HTR-8/SVneo (cell line): ENCODE measurements at places on chromosomes 1 and 21.

- no peak for DNase-seq
These were observed 5.5 kb downstream of the TP53BP2 start for GRCh38 chr1:223840254-223840653.

DNA sequence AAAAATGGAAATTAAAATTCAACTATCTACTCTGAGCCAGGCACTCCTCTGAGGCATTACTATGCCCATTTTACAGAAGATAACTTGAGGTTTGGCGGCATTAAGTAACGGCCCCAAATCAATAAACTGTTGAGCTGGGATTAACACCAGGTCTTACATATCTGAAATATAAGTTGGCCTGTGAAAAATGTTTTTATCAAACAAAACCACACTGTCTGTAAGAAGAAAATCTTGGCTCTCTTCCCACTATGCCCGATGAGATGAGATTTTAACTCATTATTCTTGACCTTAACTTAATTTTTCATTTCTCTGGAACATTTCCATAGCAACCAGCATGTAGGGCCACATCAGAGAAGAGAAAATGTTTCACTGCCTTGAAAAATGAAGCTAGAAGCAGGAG is 21.8 kb downstream of the RC3H1 start:
- DNase-seq, result no peak

DNA sequence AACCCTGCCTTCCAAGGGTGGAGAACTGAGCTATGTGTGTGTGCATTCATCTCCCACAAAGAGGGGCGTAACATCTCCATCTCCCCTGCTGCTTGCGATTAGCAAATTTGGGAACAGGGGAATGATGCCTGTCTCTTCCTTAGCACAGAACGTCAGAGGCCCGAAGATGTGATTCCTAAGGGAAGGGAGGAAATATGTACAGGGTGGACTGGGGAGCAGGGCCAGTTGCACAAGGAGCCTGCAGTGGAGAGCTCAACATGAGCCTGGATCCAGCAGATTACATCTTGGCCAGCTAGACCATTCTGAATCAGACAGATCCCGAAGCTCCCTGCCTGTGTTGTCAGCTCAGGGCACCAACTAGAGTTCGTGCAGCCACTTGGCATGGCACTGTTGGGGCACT is 118.1 kb downstream of the NGF start:
- DNase-seq, result no peak

- no peak for DNase-seq
These were observed 371 bp downstream of the SZRD1 start for GRCh38 chr1:16367258-16367967.

DNA sequence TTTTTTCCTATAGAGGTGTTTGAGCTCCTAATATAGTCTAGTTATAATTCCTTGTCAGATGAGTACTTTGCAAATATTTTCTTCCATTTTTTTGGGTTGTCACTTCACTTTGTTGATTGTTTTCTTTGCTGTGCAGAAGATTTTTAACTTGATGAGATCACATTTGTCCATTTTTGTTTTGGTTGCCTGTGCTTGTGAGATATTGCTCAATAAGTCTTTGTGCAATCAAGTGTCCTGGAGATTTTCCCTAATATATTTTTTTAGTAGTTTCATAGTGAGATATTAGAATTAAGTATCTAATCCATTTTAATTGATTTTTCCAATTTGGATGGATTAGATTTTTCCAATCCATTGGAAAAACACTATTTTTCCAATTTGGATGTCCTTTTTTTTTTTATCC is 1395.5 kb downstream of the PLA2G4A start:
- no peak for DNase-seq

GRCh38 chr1:45216861-45217260 is 10.5 kb upstream of the ZSWIM5 start:
- DNase-seq, result no peak

- DNase-seq, result no peak
These were observed 57.3 kb downstream of the NFASC start for GRCh38 chr1:204927673-204928641.

DNA sequence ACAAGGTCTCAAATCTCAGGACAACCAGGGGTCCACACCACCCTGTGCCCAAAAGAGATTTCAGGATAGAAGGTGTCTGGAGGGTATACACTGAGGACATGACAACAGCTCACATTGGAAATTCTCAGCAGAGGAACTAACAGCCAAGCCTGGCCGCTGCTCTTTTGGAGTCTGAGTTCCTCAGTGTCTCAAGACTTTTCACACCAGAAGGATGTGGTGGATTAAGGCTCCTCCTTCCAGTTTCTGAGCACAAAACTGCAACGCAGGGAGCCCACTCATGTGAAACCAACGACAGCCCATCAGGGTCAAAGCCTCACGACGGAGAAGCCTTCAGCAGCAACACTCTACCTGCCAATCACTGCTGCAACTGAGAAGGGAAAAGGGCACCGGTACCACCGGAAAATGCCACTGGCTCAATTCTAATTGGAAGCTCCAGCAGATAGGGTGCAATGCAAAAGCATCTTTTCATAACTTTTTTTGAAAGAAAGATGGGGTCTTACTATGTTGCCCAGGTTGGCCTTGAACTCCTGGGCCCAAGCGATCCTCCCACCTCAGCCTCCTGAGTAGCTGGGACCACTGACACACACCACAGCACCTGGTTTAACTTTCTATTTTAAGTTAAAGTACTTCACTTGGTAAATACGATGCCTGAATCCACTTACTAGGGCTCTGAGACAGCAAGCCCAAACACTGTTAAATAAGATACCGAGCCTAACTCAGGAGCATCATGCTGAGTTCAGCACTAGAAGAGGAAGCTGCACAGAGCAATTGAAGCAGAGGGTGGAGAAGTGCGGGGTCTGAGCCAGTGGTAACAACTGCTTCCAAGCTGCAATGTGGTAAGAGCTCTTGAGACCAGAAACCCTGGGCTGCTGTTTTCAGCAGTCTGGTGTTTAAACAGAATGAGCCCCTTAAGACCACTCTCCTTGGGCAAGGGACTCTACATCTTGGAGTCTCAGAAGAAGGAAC is 7.8 kb downstream of the CAPZB start:
- no peak for DNase-seq

- DNase-seq, result no peak
These were observed 11.8 kb upstream of the MARK1 start for GRCh38 chr1:220516014-220516721.

GRCh38 chr1:78688697-78689096 is 39.1 kb downstream of the IFI44 start:
- DNase-seq, result peak; percentile 39

DNA sequence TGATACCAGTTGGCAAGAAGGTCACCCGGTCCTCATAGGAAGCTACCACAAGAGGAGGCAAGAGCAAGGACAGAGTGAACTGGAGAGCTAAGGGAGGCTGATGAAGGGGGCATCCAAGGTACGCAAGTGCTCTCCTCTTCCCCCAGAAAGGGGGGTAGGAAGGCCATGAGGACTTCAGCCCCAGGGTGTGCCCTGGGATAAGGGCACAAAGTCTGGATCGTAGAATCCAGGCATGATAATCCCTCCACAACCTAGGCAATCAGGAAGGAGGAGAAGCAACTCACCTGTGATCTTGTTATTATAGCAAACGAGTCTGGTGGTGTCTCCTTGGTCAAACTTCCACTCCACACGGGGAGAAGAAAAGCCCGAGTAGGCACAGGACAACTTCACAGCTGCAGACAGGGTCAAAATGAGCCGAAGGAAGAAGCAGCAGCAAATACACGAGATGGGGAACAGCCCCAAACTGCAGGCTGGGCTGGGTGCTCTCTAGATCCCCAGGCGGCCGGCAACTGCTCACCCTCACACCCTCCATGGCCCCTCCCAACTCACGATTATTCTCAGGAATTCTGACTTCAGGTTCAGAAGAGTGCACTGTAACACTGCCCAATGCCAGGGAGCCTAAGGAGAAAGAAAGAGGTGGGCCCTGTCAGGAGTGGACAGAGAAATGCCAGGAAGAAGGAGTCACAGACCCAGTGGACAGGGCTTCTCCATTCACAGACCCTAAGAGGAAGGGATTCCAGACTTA is 20.0 kb downstream of the F11R start:
- DNase-seq, result no peak

DNA sequence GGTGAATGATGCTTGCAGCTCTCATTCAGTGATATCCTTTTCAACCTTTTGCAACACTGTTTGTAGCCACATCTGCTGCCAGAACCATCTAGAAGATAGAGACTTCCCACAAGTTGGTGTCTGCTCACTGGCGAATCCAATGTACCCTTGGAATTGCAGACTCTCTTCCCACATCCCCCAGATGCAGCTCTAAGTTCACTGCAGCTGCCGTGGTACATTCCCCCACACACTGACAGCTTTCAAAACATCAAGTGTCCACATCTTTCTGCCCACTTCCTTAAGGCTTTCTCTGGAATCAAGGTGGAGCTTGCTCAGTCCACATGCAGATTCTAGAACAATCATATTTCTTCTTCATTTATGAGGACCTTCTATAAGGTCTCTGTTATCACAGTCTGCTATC is 99.2 kb downstream of the PLPPR4 start:
- no peak for DNase-seq

DNA sequence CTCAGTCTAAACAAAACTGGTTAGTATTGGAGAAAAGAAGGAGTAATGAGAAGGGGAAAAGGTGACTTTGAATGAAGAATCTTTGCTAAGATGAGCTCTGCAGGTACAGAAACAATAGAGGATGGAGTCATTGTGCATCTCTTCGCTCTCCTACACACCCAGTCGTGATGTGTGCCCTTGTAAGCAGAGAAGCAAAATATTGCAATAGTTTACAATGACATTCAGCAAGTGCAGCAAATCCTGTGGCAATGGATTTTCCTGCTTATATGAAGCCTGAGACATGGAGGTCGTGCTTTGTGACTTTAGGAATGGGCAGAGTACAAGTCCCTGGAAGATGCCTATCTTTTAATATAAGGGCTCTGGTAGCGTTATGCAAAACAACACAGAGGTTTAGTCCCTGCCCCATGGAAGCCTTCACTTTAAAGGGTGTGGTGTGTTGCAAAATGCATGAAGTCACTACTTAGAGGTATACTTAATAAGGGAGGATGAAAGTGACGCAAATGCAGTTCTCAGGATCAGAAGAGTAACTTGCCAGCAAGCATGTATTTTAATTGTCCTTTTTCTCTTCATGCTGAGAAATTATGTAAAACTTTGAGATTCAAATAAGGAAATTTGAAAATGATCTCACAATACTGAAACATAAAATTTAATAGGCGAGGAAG is 88.0 kb upstream of the IVNS1ABP start:
- DNase-seq, result no peak

- DNase-seq, result no peak
These were observed at the start of gene GRIK1 for GRCh38 chr21:29939924-29940275. TSS of gene GRIK1 (minus strand) at chr21:29939996.

- DNase-seq, result no peak
These were observed 1.8 kb downstream of the PTTG1IP start for GRCh38 chr21:44871576-44872269.

- no peak for DNase-seq
These were observed 202.4 kb downstream of the SMYD3 start for GRCh38 chr1:246304484-246305259.

GRCh38 chr21:27202301-27202700 is 235.4 kb upstream of the ADAMTS5 start:
- no peak for DNase-seq

GRCh38 chr1:29800120-29800519 is 563.8 kb downstream of the PTPRU start:
- DNase-seq, result no peak

DNA sequence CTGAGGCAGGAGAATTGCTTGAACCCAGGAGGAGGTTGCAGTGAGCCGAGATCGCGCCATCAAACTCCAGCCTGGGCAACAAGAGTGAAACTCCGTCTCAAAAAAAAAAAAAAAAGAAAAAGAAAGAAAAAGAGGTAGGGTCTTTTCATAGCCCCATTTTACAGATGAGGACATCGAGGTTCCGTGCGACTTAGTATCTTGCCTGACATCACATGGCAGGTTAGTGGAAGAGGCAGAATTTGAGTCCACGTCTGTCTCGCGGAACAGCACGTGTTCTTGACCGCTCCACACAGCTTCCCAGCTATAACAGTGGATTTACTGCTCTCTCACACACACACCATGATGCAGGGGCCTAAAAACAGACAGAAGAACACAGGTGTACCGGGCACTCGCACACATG is 1.1 kb downstream of the CTRC start:
- no peak for DNase-seq

DNA sequence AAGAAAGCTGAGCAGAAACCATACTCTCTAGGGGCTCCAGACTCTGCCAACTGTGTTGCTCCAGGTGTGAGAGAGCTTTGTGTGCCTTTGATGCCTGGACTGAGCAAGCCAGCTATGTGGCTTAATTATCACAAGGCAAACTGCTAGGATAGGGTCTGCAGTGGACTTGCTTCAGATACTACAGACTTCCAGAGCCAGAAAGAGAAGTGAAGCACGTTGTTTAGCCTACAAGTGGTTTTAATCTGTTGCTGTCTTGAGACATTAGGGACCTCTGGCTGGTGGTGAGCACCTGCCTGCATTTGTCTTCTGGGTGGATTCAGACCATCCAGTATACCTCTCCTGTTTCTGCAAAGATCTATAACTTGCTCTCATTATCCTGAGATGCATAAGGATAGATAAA is 353.4 kb upstream of the PLXNA2 start:
- no peak for DNase-seq

DNA sequence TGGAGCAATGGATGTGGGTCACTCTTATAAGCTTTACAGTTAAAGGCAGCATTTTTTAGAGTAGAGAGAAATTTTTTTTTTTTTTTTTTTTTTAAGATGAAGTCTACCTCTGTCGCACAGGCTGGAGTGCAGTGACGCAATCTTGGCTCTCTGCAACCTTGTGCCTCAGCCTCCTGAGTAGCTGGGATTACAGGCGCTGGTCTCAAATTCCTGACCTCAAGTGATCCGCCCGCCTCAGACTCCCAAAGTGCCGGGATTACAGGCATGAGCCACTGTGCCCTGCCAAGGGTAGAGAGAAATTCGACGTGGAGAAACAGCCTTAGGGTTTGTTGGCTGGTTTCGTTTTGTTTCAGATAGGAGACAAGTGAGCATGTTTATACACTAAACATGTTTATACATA is 594.2 kb upstream of the ADAMTS5 start:
- DNase-seq, result no peak

DNA sequence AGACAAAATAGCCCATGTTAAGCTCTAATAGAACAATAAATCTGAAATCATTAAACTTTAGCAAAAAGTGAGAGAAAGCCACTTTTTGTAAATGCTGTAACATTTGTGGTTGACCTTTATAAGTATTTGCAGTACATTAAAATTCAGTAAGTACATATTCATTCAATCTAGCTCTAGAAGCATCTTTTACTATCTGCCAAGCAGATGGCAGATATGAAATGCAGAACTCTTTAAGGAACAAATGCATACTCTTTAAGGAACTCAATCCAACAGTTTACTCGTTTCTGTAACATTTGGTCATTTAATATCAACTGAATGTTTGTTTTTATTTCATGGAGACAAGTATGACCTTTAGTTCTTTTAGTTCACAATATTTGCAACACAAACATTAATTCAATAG is 150.1 kb downstream of the APP start:
- no peak for DNase-seq
